ENCODE measurements at places on chromosomes 2 and 18.

DNA sequence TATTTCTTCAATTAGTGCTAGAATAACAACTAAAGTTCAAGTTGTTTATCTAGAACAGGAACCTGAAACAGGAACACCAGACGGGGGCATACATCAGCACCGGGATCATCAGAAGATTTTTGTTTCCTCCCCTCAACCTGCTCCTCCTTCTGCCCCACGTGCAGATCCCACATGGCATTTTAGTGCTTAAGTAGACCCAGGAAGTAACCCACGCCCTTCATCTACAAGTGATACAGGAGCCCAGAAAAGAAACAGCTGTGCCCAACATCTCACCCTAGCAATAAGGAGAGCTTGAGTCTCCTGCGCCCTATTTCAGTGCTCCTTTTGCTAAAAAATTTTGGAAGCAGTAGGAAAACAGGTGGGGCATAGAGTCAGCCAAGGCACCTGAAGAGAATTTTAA, 5.2 kb downstream of the ZNF385B start:
- DNase-seq = no peak

DNA sequence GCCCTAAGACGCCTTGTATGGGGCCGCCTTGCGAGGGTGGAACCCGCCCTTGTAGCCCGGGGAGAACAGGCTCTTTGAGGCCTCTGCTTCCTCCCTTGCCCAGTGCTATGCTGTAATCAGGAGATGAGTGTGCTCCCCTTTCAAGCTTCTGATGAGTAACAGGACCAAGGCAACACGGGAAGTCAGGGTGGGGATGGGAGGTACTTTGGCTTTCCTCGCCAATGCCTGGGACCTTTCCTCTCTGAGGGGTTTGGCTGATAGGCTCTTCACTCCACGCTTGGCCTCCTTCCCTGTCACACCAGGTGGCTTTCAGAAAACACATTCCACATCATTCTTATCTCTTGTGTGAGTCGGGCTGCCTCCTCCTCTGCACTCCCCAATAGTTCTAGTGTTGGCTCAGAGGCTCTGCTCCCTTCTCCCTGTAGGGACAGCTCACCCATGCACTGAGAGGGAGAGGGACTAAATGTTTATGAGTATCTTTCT, 223.7 kb upstream of the TRIB2 start:
- DNase-seq = no peak

DNA sequence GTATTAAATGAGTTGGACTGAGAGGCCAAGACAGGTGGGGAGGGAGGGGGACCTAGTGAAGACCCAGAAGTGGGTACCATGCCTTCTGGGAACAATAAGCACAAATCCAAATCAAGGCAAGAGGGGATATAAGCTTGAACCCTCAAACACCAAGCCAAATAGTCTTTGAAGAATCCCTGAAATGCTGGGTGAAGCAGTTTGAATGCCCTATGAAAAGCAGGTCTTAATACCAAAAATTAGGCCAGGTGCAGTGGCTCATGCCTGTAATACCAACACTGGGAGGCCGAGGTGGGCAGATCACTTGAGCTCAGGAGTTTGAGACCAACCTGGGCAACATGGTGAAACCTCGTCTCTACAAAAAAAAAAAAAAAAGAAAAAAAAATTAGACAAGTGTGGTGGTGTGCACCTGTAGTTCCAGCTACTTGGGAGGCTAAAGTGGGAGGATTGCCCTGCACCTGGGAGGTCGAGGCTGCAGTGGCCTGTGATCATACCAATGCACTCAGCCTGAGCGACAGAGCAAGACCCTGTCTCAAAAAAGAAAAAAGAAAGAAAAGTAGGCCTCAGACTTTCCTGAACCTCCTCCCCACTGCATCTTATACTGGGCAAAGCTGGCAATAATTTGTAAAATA, 3.5 kb downstream of the PCBP1 start:
- no peak for DNase-seq

- DNase-seq = no peak
Observed at GRCh38 chr2:105090091-105090490, 52.2 kb downstream of the MRPS9 start.

GRCh38 chr2:177611310-177611886, 218.8 kb downstream of the AGPS start:
- no peak for DNase-seq
